ENCODE measurements at places on chromosomes 2 and 18.

GRCh38 chr2:239302083-239302807 is 98.6 kb downstream of the HDAC4 start:
- H3K27me3 ChIP-seq, result no peaks in the 10 kb centered on the region
- DNase-seq, result no peak
- no peak overlapping the region for H3K4me3 ChIP-seq

- H3K27me3 ChIP-seq, result no peaks in the 10 kb centered on the region
- peaks cover 7% of the 10 kb centered on the region for H3K4me1 ChIP-seq
- no peak overlapping the region for H3K27ac ChIP-seq
- H3K36me3 ChIP-seq, result no peaks in the 10 kb centered on the region
These were observed 148.3 kb downstream of the AQP4 start for GRCh38 chr18:26717123-26717719.

DNA sequence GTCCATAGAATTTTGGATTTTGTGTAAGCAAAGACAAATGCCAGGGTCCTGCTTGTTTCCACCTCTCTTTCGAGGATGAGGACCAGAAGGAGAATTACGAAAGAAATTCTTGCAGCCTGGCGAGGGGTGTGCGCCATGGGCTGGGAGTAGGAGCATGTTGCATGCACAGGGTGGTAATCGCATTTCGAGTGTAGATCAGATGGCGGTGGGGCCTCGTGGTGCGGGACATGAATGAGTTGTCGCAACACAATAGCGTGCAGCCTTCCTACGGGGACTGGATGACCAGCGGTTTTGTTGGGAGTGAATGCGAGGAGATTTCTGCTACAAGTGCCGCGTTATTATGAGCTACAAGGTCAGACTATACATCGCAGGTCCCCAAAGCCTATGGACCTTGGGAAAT is 4.2 kb upstream of the EN1 start:
- no peak for DNase-seq
- H3K36me3 ChIP-seq, result no peaks in the 10 kb centered on the region
- peaks cover 1% of the 10 kb centered on the region for H3K4me1 ChIP-seq
- H3K27me3 ChIP-seq, result peaks cover 65% of the 10 kb centered on the region

DNA sequence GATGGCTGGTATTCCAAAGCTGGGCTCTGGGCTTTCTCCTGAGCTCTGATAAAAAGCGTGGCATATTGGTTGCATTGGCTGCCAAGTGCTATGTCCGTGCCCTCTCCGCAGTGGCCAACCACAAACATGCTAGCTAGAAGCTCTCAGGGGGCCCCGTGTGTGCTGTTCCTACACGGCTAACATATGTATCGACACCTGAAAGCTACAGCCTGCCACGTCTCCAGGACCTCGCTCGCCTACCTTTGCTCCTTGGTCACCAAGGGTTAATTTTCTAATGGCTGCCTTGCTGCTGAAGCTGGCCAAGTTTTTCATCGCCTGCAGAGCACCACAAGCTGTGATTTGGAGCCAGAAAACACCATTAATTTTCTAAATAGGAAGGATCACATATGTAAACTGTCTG is 888.4 kb downstream of the BCL11A start:
- no peak overlapping the region for H3K4me3 ChIP-seq
- H3K27me3 ChIP-seq, result no peaks in the 10 kb centered on the region
- H3K36me3 ChIP-seq, result no peaks in the 10 kb centered on the region
- DNase-seq, result no peak
- H3K27ac ChIP-seq, result no peak overlapping the region

GRCh38 chr2:232345251-232345650 is 33.3 kb upstream of the ALPP start:
- no peaks in the 10 kb centered on the region for H3K36me3 ChIP-seq
- no peak for DNase-seq
- H3K4me3 ChIP-seq, result no peak overlapping the region
- no peak overlapping the region for H3K27ac ChIP-seq
- peaks cover 10% of the 10 kb centered on the region for H3K4me1 ChIP-seq

- no peak overlapping the region for H3K27ac ChIP-seq
- DNase-seq, result no peak
- H3K36me3 ChIP-seq, result no peaks in the 10 kb centered on the region
- no peaks in the 10 kb centered on the region for H3K27me3 ChIP-seq
These were observed 298.5 kb downstream of the PAX3 start for GRCh38 chr2:222000326-222000725.

GRCh38 chr18:44693030-44693784 is 12.5 kb downstream of the SETBP1 start:
- no peak for DNase-seq
- no peaks in the 10 kb centered on the region for H3K27me3 ChIP-seq
- 0 out of 2 replicates have a peak, but pooled peaks cover under 1% of the 10 kb centered on the region for H3K4me1 ChIP-seq
- peaks cover 6% of the 10 kb centered on the region for H3K36me3 ChIP-seq

GRCh38 chr2:9761577-9761976 is 81.7 kb upstream of the TAF1B start:
- H3K4me3 ChIP-seq, result no peak overlapping the region
- DNase-seq, result no peak
- H3K4me1 ChIP-seq, result peaks cover 3% of the 10 kb centered on the region
- H3K27ac ChIP-seq, result no peak overlapping the region
- H3K36me3 ChIP-seq, result no peaks in the 10 kb centered on the region
- no peaks in the 10 kb centered on the region for H3K27me3 ChIP-seq

- H3K4me3 ChIP-seq, result no peak overlapping the region
- H3K4me1 ChIP-seq, result no peaks in the 10 kb centered on the region
- DNase-seq, result no peak
- no peaks in the 10 kb centered on the region for H3K27me3 ChIP-seq
These were observed 35.9 kb upstream of the MYO1B start for GRCh38 chr2:191209340-191209739.

- no peaks in the 10 kb centered on the region for H3K36me3 ChIP-seq
- no peaks in the 10 kb centered on the region for H3K4me1 ChIP-seq
- H3K27me3 ChIP-seq, result 0 out of 2 replicates have a peak, but pooled peaks cover 12% of the 10 kb centered on the region
- DNase-seq, result no peak
- H3K4me3 ChIP-seq, result peak overlapping the region; percentile 88
- H3K27ac ChIP-seq, result no peak overlapping the region
These were observed 971 bp downstream of the ZNF385B start for GRCh38 chr2:179860255-179861026.

GRCh38 chr2:17713291-17713690 is 40.3 kb downstream of the SMC6 start:
- peaks cover 6% of the 10 kb centered on the region for H3K36me3 ChIP-seq
- H3K27me3 ChIP-seq, result no peaks in the 10 kb centered on the region
- no peak overlapping the region for H3K27ac ChIP-seq
- no peak for DNase-seq
- no peak overlapping the region for H3K4me3 ChIP-seq

GRCh38 chr2:23708771-23709170 is 218.2 kb downstream of the ATAD2B start:
- no peak overlapping the region for H3K4me3 ChIP-seq
- H3K36me3 ChIP-seq, result no peaks in the 10 kb centered on the region
- no peaks in the 10 kb centered on the region for H3K4me1 ChIP-seq
- H3K27ac ChIP-seq, result no peak overlapping the region
- no peak for DNase-seq

- H3K4me1 ChIP-seq, result no peaks in the 10 kb centered on the region
- H3K4me3 ChIP-seq, result no peak overlapping the region
- H3K36me3 ChIP-seq, result no peaks in the 10 kb centered on the region
- no peaks in the 10 kb centered on the region for H3K27me3 ChIP-seq
These were observed 793.5 kb upstream of the SOX11 start for GRCh38 chr2:4898706-4899105.

GRCh38 chr2:44972771-44973535 is 31.5 kb downstream of the SIX3 start:
- H3K4me3 ChIP-seq, result no peak overlapping the region
- H3K36me3 ChIP-seq, result no peaks in the 10 kb centered on the region
- no peak overlapping the region for H3K27ac ChIP-seq

DNA sequence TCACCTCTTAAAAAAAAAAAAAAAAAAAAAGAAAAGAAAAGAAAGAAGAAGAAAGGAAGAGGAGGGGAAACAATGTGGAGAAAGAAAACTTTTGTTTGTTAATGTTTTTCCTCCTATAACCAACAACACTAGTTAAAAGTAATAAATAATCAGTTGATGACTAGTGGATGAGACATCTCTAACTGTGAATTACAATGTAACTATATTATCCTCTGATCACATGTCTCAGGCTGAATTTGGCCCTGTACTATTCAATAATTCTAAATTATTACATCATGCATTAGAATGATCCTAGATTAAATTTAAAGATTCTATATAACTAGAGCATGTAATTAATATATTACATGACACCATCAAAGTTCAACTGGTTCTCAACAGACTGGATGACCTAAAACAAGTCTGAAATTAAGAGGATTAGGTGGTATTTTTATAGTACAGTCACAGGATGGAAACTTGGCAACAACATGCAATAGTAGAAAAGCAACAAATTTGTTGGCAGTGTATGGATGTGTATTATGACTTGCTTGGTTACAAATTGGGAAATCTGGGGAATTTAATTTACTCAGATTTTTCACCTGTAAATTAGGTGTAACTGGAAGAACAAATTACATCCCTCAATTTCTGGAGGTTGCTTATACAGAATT is 269.3 kb upstream of the SETBP1 start:
- H3K4me3 ChIP-seq, result no peak overlapping the region
- DNase-seq, result no peak
- no peaks in the 10 kb centered on the region for H3K36me3 ChIP-seq
- H3K27me3 ChIP-seq, result no peaks in the 10 kb centered on the region

GRCh38 chr18:961644-962355 is 57.1 kb downstream of the ADCYAP1 start:
- DNase-seq, result peak; percentile 68
- no peaks in the 10 kb centered on the region for H3K4me1 ChIP-seq
- H3K27ac ChIP-seq, result no peak overlapping the region

- no peak overlapping the region for H3K27ac ChIP-seq
- no peak overlapping the region for H3K4me3 ChIP-seq
- peaks cover 4% of the 10 kb centered on the region for H3K4me1 ChIP-seq
- H3K36me3 ChIP-seq, result no peaks in the 10 kb centered on the region
- H3K27me3 ChIP-seq, result no peaks in the 10 kb centered on the region
These were observed 70.8 kb downstream of the QPCT start for GRCh38 chr2:37415128-37415820.

DNA sequence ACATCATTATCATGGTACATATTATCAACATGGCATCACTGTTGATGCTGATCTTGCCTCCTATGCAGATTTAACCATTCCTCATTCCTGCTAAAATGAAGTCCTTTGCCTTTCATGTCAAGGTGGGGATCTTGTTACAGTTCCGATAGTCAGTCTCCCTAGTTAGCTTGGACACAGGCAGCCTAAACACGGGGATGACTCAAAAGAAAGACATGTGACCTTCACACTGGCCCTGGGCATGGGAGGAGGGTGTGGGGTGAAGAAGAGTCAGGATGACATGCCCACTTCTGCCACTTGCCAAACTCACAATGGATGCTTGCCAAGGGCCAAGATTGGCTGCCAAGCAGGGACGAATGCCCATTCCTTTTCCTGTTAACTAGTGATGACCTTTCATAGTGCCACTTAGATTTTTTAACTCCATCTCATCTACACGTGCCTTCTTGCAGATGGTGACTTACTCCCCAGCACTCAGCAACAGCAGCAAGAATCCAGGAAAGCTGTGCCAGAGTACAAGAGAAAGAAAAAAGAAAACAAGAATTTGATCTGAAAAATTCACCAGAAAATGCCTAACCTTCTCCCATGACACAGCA is 13.9 kb upstream of the SLC1A4 start:
- peaks cover 28% of the 10 kb centered on the region for H3K4me1 ChIP-seq
- H3K27ac ChIP-seq, result no peak overlapping the region
- DNase-seq, result no peak
- H3K36me3 ChIP-seq, result no peaks in the 10 kb centered on the region
- no peaks in the 10 kb centered on the region for H3K27me3 ChIP-seq

DNA sequence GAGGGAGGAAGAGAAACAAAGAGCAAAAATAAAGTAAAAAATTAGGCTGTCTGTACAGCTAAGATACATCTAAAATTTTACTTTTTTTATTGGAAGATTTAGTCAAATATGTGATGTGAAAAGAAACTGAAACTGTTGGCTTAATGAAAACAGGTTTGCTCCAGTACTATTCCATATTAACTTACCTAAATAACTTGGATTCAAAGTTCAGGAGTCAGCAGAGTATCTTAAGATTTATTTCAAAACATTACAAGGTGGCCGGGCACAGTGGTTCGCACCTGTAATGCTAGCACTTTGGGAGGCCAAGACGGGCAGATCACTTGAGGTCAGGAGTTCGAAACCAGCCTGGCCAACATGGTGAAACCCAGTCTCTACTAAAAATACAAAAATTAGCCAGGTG is 197.9 kb downstream of the PDE11A start:
- no peak for DNase-seq
- H3K4me3 ChIP-seq, result no peak overlapping the region
- H3K27me3 ChIP-seq, result no peaks in the 10 kb centered on the region
- H3K4me1 ChIP-seq, result 0 out of 2 replicates have a peak, but pooled peaks cover 12% of the 10 kb centered on the region

DNA sequence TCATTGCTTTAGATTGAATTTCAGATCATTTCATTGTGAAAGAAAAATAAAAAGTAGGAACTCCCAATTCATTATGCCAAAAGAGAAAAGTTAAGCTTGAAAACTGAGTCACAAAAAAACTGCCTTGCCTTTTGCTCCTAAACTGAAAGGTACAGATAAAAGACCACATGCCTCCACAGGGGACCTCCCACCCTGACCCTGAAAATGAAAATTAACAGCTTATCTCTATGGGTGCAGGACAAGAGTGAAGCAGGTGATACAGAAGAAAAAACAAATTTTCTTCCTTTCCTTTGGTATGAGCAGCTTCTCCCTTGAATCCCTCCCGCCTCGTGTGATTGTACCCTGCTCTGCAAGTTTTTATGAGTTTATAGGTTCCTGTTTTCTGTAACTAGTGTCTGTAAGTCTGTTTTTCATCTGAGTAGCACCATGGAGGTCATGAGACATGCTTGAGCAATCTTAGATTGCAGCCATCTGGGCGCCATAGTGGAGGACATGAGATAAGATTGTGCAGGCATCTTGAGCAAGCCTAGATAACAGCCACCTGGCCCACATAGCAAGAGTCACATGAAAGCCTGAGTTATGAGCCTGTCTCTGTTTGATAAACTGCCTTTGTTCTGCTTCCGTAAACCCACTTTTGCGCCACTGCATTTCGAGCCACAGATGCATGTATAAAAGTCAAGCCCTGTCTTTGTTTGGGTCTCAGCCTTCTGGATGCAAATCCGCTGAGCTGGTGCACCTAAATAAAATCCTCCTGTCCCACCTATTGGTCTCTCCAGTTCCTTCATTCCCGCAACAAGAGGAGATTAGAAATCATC is 56.2 kb upstream of the DYNC1I2 start:
- no peaks in the 10 kb centered on the region for H3K4me1 ChIP-seq
- no peak overlapping the region for H3K27ac ChIP-seq
- no peak for DNase-seq

All from MM.1S (cell line).